ENCODE measurements at places on chromosomes 2 and 18. TPM values are rescaled to one million over a fixed set of nuclear protein-coding genes. Genes with fewer than 3 reads are reported as not detected.

DNA sequence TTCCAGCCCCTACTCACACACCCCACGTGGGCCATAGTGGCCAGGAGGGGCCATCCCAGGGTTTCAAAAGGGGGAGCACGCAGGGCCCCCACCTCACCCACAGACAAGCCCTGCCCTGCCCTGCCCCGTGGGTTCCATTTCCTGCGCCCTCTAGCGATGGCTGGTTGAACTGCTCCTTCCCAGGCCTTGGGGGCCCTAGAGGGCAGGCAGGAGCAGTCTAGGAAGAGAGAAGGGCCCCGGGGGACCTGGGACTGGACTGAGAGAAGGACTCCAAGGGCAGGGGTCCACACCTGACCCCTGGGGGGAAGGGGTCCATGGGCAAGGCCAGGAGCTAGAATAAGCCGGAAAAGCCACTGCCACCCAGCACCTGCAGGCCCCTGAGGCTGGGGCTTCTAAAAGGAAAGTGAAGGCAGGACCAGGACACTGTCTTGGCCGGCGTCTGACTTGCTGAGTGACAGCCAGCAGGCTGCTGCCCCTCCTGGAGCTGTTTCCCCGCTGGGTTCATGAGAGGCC lies 10.1 kb downstream of the CYP26B1 start:
- DNase-seq, result peak; percentile 80

DNA sequence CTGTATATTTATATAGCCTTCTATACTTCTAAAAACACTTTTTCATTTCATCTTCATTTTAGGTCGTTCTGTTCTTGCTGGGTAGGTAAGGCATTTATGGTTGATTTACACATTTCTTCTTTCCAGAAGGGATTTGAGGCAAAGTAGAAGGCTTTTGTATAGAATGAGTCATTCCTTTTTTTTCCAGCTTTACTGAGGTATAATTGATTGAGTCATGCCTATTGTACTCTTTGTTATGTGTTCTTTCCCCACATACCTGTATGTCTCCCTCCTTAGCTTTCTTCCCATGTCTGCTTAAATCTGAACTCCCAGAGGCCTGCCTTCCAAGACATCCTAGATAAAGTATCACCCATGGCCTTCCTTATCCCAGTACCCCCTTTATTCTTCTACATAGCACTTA lies 4.8 kb upstream of the CDC42EP3 start:
- no peak for DNase-seq

DNA sequence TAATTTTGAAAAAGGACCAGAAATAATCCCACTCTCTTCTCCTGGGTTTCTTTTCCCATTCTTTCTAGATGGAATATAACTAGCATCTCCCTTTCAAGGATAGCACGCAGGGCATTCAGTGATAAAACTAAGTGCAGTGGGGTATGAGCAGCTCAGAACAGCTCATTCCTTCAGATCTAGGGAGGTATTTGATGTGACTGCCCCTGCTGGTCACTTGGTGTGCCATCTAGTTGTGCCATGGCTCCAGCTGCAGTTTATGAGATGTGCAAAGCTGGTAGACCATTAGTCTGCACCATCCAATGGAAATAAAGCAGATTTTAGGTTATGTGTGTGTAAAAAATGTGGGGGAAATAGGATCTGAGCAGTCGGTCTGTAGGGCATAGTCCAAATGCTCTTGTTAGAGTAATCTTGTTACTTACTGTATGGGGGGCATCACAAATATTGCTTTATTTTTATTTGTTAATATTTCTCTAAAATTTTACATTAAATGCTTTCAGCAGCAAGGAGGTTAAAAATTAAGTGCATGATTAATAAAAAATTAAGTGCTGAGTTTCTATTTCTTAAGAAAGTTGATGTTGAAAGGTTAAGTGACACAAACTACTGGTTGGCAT lies 38.9 kb downstream of the CTAGE1 start:
- DNase-seq, result peak; percentile 41

- DNase-seq, result no peak
Measured at GRCh38 chr18:22207021-22207758, 37.8 kb downstream of the GATA6 start.

- DNase-seq, result no peak
Measured at GRCh38 chr2:191148281-191148680, 2.5 kb downstream of the STAT4 start.

The HRH4 gene
- total RNA-seq, result not detected

GRCh38 chr2:101802329-101802728 lies 104.8 kb downstream of the MAP4K4 start:
- DNase-seq, result no peak

DNA sequence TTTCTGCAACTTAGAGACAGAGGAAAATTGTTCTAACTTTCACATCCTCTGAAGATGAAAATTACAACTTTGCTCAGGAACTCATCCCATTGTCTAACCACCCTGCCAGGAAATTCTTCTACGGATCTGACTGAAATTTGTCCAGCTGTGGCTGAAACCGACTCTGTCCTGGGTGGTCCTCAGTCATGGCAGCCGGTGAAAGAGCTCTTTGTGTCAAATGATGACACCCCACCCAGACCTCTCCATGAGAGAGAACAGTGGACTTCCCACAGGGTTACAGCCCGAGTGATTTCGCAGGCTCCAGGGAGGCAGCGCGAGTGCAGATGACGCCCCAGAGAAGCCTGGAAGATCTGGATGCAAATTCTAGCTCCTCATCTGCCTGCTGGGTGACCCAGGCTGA lies 65.1 kb upstream of the TRIB2 start:
- DNase-seq, result no peak

The C1QL2 gene
- 0.81 TPM for total RNA-seq

- no peak for DNase-seq
Measured at GRCh38 chr2:25129901-25130520, 38.4 kb downstream of the POMC start.

DNA sequence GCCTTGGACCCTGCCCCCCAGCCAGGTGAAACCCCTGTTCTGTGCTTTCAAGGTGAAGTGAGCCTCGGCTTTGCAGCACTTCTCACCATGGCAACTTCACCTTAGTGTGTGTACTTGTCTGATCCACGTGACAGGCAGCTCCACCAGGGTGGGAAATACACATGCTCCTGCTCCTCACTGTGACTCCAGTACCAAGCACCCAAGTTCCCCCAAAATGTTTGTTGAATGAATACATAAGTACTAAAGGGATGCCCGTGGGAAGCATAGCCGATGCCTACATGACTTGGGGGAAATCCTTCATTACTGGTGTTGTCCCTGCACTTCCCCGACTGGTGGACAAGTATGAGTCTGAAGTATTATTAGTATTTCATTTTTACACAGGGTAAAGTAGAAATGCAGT lies 41.8 kb upstream of the GBX2 start:
- no peak for DNase-seq

GRCh38 chr2:45046786-45047185 lies 37.5 kb upstream of the SIX2 start:
- DNase-seq, result no peak

- no peak for DNase-seq
Measured at GRCh38 chr2:152426801-152427200, 91.8 kb downstream of the FMNL2 start.

The M1AP gene
- total RNA-seq, result 7.6 TPM

The MEIS1 gene
- total RNA-seq, result 0.31 TPM

DNA sequence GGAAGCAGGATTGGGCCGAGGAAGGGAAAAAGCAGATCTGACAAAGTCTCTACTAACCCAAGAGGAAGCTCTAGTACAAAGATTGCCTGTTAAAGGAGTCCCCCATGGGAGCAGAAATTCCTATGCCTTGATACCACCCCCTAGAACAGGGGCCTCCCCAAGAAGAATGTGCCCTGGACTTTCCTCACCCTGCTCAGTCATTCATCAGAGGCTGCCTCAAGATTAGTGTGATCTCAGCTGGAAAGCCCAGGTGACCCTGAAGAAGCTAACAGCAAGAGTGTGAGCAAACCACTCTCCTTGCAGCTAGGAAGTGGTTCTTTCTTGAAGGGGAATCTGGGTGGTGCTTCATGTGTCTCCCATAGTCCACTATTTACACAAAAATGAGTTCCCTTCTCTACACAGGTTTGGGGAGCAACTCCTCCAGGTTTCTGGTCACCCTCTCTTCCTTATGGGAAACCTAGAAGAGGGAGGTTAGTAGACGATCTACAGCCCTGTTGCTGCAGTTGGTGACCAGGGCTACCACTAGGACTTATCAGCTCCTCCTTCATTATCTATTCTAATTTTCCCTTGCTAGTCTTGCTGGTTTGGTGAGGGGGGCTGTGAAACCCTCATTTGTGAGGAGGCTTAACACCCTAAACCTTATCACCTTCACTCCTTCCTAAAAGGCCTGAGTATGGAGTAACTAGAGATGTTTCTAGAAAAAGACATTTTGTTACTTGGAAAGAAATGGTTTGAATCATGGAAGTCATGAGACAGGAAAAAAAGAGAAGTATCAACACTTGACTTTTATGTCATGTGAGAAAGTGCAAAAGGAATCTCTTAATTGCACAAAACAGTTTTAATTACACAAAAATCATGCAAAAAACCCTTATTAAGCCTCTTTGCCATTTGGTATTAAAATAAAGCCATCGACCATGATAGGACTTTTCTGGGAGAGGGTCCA lies 2.9 kb upstream of the WDR7 start:
- DNase-seq, result no peak

GRCh38 chr2:101985793-101986164 lies 6.0 kb upstream of the IL1R2 start:
- no peak for DNase-seq

DNA sequence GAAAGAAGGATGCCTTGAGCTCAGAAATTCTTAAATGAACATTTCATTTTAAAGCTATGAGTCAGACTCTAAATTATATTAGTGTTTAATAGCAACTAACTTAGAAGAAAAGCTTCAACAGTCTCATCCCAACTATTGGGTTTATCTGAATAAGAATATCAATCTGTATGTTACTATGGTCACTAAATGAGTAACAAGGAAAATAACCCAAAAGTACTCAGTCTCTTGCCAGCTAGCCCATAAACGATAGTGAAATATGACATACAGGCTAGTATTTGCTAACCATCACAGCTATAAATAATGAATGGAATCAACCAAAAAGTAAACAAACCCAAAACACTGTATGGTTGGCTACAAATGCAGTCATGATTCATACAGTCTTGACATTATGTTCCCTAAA lies 174.9 kb downstream of the RAB3GAP1 start:
- no peak for DNase-seq

- no peak for DNase-seq
Measured at GRCh38 chr2:207921606-207922005, 103.7 kb downstream of the PLEKHM3 start.

The CFC1 gene
- 0.22 TPM for total RNA-seq

DNA sequence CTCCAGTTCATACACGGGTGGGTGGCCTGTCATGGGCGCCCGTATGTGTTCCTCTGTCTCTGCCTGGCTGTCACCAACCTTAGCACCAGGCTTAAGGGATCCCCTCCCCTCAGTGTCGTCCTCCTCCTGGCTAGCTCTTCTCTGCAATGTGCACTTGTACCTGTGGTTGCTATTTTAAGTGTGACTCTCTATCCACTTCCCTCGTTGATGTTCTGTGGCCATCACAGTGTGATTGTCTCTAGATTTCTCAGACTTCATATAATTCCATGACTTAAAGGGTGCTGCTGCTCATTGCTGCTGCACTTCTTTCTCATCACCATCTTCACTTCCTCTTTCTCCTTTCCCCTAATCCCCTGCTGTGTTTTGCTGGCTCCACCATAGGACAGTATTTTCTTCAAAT lies 143.4 kb downstream of the EML6 start:
- no peak for DNase-seq

GRCh38 chr2:196287523-196287922 lies 116.1 kb upstream of the STK17B start:
- DNase-seq, result no peak

DNA sequence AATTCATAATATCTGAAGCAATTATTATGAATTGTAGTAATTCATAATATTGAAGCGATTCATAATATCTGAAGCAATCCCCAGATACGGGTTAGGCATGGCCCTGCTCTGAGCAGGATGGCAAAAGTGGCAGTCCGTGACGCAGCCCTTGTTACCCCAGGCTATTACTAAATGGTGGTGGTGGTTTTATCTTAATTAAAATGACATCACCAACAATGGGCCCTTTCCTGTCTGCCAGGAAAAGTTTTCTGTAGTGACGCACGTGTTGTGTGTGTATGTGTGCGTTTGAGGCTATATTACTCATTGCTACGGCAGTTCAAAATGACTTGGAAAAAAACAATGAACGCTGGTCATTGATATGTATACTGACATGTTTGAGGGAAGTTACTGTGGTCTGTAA lies 10.6 kb upstream of the MOCOS start:
- no peak for DNase-seq

- DNase-seq, result peak; percentile 56
Measured at GRCh38 chr2:4762951-4763376, 929.2 kb upstream of the SOX11 start.

DNA sequence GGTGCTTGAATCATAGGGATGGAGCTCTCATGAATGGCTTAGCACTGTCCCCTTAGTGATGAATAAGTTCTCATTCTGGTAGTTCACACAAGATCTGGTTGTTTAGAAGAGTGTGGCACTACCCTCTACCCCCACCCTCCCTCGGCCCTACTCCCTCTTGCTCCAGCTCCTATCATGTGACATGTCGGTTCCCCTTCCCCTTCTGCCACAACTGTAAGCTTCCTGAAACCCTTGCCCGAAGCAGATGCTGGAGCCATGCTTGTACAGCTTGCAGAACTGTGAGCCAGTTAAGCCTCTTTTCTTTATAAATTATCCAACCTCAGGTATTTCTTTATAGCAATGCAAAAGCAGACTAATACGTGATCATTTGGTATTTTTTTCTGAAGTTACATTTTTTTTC lies 1012.6 kb downstream of the BCL11A start:
- no peak for DNase-seq

- no peak for DNase-seq
Measured at GRCh38 chr2:20538308-20539132, 91.6 kb downstream of the RHOB start.

DNA sequence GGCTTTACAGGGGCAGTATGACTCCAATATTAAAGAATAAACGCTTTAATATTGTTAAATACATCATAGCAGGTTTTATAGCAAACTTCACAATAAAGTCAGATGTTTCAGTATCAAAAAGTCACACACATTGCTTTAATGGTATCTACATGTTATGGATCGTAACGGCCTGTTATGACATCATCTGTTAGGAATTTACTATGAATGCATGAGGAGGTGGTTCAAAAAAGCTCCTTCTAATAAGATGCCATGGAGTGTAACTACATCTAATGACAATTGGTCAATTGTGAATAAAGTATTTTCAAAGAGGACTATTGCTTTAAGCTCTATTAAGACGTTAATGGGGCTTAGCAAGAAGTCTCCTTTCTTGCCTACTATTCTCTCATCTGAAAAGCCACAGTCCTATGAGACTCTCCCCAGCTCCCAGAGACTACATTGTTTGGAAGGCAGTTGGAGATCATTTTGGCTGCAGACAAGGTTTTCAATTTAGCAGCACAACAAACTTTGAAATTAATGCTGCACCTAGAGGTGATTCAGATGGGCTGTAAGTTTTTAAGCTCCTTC lies 300.7 kb upstream of the MEIS1 start:
- no peak for DNase-seq

DNA sequence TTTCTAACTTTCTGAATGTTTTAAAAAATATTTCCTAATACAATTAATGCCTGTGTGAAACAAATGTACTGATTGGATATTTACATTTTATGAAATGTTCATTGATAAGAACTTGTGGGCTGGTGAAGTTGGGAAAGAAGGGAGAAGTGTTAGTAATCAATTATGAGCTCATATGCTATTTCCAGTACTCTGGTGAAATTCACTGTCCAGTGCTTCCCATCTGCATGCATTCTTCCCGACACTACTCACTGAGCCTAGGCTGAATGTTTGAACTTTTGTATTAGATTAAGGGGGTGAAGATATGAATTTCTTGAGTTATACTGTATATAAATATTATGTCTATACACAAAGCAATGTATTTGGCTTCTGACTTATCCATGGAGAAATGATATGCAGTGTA lies 36.0 kb downstream of the SKA1 start:
- DNase-seq, result no peak

Measured in H9 (cell line).